ENCODE measurements at places on chromosomes 4 and X.

DNA sequence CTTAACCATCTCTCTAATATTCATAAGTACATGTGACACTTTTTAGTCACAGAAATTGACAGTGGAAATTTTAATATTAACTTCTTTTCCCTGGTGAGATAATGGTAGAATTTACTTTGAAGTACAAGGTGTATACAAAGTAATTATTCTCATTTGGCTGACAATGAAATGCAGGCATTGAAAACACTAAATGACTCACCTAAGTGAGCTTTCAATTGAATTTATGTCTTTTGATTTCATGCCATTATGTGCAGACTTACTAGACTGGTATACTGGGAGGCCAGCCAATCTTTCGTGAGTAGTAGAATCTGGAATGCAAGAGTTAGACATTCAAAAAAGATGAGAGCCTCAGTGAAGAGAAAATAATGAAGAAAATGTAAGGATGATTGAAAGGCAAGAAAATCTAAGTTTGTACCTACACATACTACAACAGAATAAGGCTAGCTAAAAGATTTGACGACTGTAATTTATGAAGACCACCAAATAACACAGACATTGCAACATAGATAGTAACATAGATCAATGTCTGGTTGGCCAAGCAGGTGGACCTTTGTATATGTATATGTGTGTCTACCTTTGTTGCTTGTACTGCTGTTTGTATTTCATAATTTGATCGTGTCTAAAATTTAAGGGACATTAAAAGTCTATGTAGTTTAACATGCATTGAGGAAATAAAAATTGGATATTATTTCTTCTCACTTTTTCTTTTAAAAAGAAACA, 459.7 kb downstream of the IL15 start:
- DNase-seq, result no peak

DNA sequence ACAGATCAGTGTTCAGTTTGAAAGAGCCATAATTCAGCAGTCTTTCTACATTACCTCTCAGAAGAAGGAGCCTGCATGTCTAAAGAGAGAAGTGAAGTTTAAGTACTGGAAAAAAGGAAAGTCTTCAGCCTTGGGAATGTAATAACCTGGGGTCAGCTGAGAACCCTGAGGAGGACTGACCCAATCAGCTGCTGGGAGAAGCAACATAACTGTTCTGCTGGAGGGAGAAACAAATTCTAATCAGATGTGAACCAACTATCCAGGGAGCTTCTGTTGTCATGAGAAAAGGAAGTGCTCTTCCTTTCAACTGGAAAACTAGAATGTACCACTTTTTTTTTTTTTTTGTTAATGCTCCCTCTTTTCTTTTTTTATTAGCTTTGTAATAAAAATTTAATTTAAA, 64.5 kb upstream of the PDE5A start:
- DNase-seq, result no peak

DNA sequence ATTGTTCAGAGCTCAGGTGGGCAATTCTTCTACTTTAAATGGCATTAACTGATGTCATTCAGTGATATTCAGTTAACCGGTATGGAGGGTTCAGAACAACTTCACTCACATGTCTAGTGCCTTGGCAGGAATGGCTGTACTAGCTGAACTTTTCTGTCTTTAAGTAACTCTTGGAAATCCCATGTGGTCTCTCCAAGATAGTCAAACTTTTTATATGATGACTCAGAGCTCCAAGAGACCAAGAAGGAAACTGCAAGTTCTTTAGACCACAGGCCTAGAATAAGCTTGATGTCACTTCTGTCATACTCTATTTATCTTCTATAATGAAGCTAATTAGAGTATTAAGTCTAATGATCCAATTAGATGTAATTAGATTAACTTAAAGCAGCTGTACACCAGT, 24.9 kb downstream of the LHFPL1 start:
- no peak for DNase-seq

- no peak for DNase-seq
These were observed 1167.8 kb upstream of the PRKX start for GRCh38 chrX:4881277-4881676.

DNA sequence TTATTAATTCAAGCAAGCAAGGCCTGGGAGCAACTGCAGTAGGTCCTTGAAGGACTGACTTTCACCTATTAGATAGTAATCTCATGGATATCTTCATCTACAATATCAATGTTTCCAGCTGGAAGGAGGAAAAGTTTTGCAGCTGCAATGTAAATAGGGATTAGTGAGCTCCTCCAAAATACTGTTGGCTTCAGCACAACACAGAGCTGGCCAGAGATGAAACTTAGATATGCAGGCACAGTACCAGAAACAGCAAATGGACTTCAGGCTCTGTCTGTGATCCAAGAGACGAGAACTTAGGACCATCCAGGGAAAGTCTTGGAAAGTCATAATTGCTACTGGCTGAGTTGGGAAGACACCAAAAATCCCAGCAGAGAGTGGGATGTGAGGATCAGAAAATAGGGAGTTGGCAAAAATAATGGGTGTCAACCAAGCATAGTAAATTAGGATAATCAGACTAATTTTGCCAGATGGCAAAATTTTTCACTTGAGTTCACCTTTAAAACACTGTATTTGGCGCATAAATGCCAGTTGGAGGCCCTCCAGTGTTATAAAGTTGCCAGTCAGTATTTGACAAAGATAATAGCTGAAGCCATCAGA, 57.5 kb downstream of the PARM1 start:
- DNase-seq, result no peak

DNA sequence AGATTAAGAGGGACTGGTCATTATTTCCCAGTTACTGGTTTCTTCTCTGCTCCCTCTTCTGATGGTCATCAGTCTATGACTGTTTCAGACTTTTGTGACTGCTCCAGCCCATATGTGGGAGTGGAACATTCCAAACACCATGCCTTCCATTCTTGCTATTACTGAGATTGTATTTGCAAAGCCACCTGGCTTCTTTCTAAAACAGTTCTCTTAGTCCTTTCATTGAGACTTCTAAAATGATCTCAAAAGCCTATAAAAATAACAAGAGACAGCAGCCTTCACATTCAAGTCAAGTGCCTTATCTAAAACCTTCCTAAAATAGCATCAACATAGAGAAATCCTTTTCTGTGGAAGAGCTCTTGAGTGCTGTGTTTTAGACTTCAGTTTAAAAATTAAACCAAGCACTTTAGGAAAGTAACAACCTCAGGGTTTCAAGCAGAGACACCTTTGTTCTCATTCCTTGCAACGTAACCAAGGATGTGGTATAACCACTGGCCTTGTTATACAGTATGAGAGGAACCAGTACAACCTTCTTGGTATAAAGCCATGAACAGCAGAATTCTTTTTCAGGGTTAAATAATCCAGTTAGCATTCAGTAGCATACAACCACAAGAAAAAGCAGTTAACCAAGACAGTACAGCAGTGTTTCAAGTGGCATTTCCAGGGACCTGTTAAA, 97.1 kb downstream of the NFKB1 start:
- DNase-seq, result no peak

DNA sequence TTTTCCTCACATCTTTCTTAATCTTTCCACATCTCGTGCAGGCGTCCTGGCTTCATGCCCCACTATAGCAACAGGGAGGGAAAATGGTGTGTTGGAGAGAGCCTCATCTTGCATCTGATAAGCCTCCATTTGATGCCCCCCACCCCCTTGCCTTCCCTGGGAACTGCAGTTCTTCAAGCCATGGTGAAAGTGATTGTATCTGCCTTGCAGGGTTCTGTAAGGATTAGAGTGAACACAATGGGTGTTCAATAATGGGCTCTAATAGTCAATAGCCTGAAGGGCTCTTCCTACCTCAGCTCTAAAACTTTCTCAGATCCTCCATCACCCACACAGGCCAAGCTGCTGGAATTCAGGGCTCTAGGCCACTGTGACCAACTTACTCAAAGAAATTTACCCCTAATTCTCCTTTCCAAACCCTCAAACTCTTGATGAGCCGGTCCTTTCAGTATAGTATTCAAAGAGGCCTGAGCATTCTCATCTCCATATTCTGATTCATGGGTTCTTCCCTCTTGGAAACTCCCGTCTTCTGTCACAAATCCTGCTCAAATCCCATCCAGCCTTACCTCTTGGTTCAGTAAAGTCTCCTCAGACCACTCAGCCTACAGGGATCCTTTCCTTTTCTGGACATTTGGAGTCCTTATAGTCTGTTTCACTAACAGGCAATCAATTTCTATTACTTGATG, 128.3 kb upstream of the TRIM2 start:
- DNase-seq, result no peak

DNA sequence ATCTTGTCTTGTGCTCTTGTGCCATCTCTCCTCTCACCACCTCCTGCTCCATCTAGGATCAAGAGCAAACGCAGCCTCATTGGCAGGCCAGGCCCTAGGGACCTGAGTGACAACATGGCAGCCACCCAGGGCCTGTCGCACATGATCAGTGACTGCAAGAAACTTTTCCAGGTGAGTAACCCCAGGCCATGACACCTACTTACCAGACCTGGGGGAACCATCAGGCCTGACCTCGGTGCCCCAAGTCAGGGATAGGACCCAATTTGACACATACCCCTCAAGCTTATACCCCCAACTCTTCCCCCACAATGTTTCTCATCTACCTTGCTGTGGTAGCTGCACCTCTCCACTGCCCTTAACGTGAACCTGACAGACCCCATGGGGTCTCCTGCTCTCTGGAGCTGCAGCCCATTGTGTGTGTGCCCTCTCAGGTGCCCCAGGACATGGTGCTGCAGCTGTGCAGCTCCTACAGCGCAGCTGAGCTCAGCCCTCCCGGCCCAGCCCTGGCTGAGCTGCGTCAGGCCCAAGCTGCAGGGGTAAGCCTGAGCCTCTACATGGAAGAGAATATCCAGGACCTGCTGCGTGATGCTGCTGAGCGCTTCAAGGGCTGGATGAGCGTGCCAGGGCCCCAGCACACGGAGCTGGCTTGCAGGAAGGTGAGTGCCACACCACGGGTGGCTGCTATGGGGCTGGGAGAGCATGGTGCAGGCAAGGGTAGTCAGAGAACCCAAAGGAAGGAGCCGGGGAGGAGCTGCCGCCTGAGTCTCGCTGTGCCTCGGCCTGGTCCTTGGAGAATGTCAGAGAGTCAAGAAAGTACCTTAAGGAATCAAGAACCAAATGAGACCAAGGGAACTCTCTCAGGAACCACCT, 74.8 kb downstream of the STARD8 start:
- no peak for DNase-seq

DNA sequence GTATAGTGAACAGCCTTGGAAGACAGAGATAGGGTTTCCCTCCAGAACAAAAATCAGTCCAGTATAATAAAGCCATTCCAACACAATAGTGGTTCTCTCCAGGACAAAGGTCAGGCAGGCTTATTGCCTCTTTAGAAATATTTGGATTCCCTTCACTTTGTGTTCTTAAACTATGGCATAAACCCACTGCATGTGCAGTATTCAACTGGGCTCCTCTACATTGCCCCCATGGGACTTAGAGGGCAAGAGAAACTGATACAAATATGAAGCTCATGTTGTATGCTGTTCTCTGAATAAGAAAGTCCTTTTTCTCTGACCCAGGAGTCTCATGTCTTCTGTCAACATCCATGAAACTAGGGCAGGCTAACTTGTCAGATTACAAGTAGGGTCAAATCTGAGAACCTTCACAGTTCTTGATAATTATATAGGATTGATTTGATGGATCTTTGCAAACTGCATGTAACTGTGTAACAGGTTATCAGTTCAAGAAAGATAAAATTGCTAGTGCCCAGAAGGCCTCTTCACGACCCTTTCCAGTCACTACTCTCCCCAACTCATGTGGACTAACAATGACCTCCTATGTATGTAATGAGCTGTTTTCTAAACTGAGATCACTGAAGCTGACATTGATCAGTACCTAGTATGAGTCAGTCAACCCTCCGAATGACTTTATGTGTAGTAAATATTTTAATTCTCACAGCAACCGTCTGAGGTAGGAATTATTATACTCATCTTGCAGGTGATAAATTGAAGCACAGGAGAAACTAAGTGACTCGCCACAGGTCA, 31.9 kb upstream of the FAM9C start:
- no peak for DNase-seq

- DNase-seq, result no peak
These were observed 30.2 kb downstream of the RBBP7 start for GRCh38 chrX:16839852-16840460.

DNA sequence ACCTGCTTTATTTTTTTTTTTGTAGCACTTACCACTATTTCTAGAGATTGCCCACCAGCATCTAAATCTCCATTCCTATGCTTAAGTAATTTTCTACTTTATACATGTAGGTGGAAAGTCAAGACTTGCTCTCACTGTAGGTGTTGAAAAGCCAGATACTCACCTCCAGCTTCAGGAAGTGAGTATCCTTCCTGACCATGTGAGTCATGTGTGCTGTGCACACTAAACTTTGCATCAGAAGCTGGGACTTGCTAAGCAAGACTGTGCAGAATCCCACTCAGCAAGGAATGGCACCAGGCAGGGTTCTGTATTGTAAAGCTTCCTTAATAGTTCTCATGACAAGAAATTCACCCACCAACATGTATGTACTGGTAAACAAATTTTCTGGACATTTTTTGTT, 151.8 kb downstream of the POU4F2 start:
- no peak for DNase-seq

DNA sequence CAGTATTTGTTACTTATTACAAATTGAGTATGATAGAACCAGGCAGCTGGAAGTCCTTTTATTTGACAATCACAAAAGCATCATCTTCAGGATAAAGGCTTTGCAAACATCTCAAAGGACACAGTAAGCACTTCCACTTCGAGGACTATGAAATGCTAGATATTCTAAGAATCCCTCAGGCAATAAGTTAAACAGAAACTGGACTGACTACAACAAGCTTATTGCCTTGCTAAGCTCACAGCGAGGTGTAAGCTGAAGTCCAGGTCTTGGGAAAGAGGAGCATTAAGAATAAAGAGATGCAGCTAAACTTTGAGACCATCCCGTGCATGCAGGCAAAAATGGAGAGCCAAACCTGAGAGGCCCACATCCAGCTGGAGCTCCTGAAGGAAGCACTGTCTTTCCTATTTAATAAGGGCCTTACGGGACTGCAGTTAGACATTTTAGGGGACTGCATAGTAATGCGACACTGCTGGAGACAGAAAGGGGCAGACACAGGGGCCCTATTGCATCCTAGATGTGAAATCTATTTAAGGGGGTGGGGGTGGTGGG, 38.7 kb downstream of the DCHS2 start:
- DNase-seq, result no peak

DNA sequence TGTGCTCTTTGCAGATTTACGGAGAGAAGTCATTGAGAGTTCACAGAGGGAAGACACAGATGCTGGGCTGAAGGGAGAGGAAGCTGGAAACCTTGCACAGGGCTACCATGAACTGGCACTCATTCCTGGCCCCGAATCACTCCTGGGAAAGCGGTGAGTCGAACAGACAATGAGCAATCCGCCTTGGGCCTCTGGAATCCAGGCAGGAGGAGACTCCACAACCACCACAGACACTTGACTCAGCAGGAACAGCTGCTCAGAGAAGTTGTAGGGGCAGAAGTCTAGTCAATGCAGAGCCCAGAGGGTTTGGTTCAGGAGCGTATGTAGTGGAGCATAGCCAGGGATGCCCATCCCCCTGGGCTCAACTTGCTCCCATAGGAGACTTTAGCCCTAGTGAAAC, 62.8 kb upstream of the GRIA3 start:
- no peak for DNase-seq

DNA sequence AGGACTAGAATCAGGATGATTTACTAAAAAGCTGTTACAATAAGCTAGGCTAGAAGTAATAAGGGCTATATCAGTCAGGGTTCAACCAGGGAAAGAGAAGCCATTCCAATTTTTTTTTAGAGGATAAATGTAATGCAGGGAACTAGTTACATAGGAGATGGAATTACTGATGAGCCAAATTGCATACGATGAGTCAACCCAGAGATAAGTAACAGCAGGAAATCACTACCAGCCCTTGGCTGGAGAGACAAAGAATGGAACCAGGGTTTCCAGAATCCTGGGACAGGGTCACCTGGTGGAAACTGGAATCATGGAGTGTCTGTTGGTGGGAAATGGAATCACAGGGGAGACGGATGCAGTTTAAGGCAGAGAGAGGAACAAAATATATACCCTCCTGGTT, 13.1 kb upstream of the MAGEA4 start:
- DNase-seq, result no peak

Measured in activated CD4-positive, CD25-positive, alpha-beta regulatory T cell treated with anti-CD3 and anti-CD28 coated beads, Interleukin-2, amount 50 U/mL, for 16 hours (primary cell).